ENCODE measurements at places on chromosomes 5 and 9. TPM values are rescaled to one million over a fixed set of nuclear protein-coding genes. Genes with fewer than 3 reads are reported as not detected.

- H3K27ac ChIP-seq = no peak overlapping the region
- no peaks in the 10 kb centered on the region for H3K36me3 ChIP-seq
- H3K27me3 ChIP-seq = no peaks in the 10 kb centered on the region
- no peaks in the 10 kb centered on the region for H3K4me1 ChIP-seq
- no peak overlapping the region for H3K4me3 ChIP-seq
Observed at GRCh38 chr5:57434227-57434640, 48.4 kb downstream of the ACTBL2 start.

DNA sequence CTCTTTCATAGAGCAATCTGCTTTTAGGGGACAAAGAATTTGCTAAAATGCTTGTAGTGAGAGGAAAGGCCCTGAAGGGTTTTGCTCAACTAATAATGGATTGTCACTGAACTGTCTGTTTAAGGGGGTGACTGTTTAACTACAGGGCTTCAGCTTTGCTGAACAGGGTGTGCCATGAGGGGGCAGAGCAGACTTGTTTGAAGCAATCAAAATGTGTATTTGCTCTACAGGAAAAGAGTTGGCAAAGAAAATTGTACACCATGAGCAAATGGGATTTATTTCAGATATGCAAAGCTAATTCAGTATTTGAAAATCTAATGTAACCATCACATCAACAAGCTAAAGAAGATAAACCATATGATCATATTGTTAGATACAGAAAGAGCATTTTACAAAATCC is 154.3 kb downstream of the GABRG2 start:
- no peaks in the 10 kb centered on the region for H3K36me3 ChIP-seq
- H3K4me3 ChIP-seq = no peak overlapping the region
- no peaks in the 10 kb centered on the region for H3K27me3 ChIP-seq
- H3K27ac ChIP-seq = no peak overlapping the region

- no peaks in the 10 kb centered on the region for H3K27me3 ChIP-seq
- peak overlapping the region; percentile 78 for H3K4me3 ChIP-seq
- H3K36me3 ChIP-seq = no peaks in the 10 kb centered on the region
- DNase-seq = no peak
- peaks cover 5% of the 10 kb centered on the region for H3K4me1 ChIP-seq
- H3K27ac ChIP-seq = peak overlapping the region; percentile 89
Observed at GRCh38 chr5:37249815-37250164, 614 bp upstream of the CPLANE1 start.

The GNAQ gene
- 35.0 TPM for total RNA-seq
